ENCODE measurements at places on chromosomes 7 and 10. TPM values are rescaled to one million over a fixed set of nuclear protein-coding genes. Genes with fewer than 3 reads are reported as not detected.

GRCh38 chr10:31290386-31290785 lies 28.6 kb upstream of the ZEB1 start:
- H3K27ac ChIP-seq = no peak overlapping the region
- no peaks in the 10 kb centered on the region for H3K27me3 ChIP-seq
- no peak overlapping the region for H3K4me3 ChIP-seq
- no peak for DNase-seq
- no peaks in the 10 kb centered on the region for H3K36me3 ChIP-seq

GRCh38 chr10:24156686-24157085 lies 52.3 kb upstream of the KIAA1217 start:
- H3K27ac ChIP-seq = no peak overlapping the region
- H3K27me3 ChIP-seq = no peaks in the 10 kb centered on the region
- no peak overlapping the region for H3K4me3 ChIP-seq
- H3K4me1 ChIP-seq = no peaks in the 10 kb centered on the region
- no peak for DNase-seq

CLRN3 gene
- not detected for total RNA-seq

CDK5 gene
- total RNA-seq = 16.3 TPM

GRCh38 chr10:95236068-95236903 lies 42.2 kb downstream of the ACSM6 start:
- peaks cover 64% of the 10 kb centered on the region for H3K36me3 ChIP-seq
- DNase-seq = no peak
- peak overlapping the region; percentile 20 for H3K27ac ChIP-seq

MYL10 gene
- 0.50 TPM for total RNA-seq

Data from H9 (cell line).